A549 treated with CORT108297 at 1 μM for 4 hours (cell line): ENCODE measurements at places on chromosomes 1 and 21. TPM values are rescaled to one million over a fixed set of nuclear protein-coding genes. Genes with fewer than 3 reads are reported as not detected.

Gene SLC2A5
- total RNA-seq, result 0.04 to 0.25 TPM (median 0.17 TPM) in 5 replicates

Gene FLG2
- not detected in 5 replicates for total RNA-seq

Gene TXNDC12
- total RNA-seq, result 35.3 to 44.1 TPM (median 40.0 TPM) in 5 replicates

Gene OR2M3
- total RNA-seq, result not detected in 5 replicates

Gene EIF2D
- 32.0 to 35.2 TPM (median 33.9 TPM) in 5 replicates for total RNA-seq

Gene RGS13
- not detected in 5 replicates for total RNA-seq

Gene KCNE2
- total RNA-seq, result not detected in 5 replicates

Gene KCNJ9
- total RNA-seq, result 0.02 TPM in 1 of 5 replicates, not detected in the others

Gene SIPA1L2
- 7.1 to 8.3 TPM (median 7.9 TPM) in 5 replicates for total RNA-seq

Gene CDK18
- total RNA-seq, result 0.55 to 1.5 TPM (median 0.89 TPM) in 5 replicates

Gene CYP4A11
- total RNA-seq, result not detected in 5 replicates

Gene LRRC40
- 7.7 to 12.8 TPM (median 9.4 TPM) in 5 replicates for total RNA-seq

Gene CAPN8
- 0.57 to 0.88 TPM (median 0.74 TPM) in 5 replicates for total RNA-seq

Gene ABCA4
- total RNA-seq, result 0.06 to 0.37 TPM (median 0.13 TPM) in 5 replicates

Gene LRRIQ3
- total RNA-seq, result 0.51 to 0.91 TPM (median 0.73 TPM) in 5 replicates

Gene RGS16
- total RNA-seq, result 0.18 to 0.29 TPM (median 0.25 TPM) in 5 replicates

Gene OR2L3
- not detected in 5 replicates for total RNA-seq

Gene TRIM58
- total RNA-seq, result not detected in 5 replicates

Gene ARTN
- total RNA-seq, result 0.15 to 0.27 TPM (median 0.20 TPM) in 5 replicates

Gene APOBEC4
- not detected in 5 replicates for total RNA-seq

Gene MRTO4
- total RNA-seq, result 67.4 to 74.9 TPM (median 67.9 TPM) in 5 replicates

Gene WDR26
- 33.3 to 43.1 TPM (median 36.2 TPM) in 5 replicates for total RNA-seq

Gene OPRD1
- 0.02 to 0.07 TPM (median 0.05 TPM) in 5 replicates for total RNA-seq

Gene CD53
- not detected in 5 replicates for total RNA-seq

Gene GIPC2
- total RNA-seq, result 0.02 to 0.05 TPM (median 0.03 TPM) in 4 of 5 replicates, not detected in the other

Gene PANK4
- 9.4 to 14.0 TPM (median 12.1 TPM) in 5 replicates for total RNA-seq

Gene PLEKHN1
- 4.7 to 7.6 TPM (median 6.5 TPM) in 5 replicates for total RNA-seq
